ENCODE measurements at places on chromosomes 5 and 9.

DNA sequence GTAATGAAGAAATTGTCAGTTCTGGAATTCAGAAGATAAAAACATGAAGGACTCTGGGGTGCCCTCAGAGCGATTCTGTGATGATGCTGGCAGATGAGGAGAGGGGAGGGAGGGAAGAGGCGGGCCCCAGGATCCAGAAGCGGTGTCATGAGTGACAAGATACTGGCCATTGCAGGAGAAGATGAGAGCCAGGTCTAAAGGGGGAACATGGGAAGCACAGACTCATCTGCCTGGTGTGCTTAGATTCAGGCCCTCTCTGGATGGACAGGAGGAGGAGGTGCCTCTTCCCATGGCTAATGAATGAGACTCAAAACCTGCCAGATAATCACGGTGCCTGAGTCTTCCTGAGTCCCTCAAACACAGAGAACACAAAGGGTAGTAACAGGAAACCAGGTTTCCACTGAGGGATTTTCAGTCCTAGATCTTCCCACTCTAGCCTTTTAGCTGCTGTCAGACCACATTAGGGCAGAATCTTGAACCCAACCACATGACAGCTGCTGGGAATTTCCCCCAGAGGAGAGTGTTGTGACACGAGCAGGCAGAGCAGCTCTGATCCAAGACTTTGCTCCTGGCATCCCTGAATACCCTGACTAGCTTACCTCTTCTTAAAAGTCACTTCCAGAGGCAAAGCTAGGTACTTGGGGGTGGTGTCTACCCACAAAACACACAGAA is 28.2 kb upstream of the HSPA9 start:
- no peak for DNase-seq

GRCh38 chr9:93303258-93303771 is 119.4 kb downstream of the WNK2 start:
- no peak for DNase-seq

- no peak for DNase-seq
These were observed 6.6 kb downstream of the GOLGA1 start for GRCh38 chr9:124934290-124934689.

GRCh38 chr5:54323495-54323894 is 13.1 kb upstream of the ARL15 start:
- DNase-seq = no peak

DNA sequence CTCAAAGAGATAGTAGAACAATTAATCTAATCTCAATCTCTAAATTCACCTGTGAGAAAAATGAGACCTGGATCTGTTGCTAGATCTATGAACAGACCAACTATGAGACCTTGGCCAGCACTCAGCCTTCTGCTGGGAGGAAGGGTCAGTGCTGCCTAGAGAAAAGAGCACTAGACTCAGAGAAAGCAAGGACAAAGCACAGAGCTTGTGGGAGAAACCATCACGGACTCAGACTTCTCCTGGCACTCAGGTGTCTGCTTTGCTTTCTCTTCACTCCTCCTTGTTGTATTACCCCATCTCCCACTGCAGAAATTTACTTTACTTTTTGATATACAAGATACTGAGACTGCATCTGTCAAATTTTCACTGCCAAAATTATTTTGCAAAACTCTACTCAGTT is 890.0 kb upstream of the NUDT12 start:
- DNase-seq = no peak

GRCh38 chr5:128199611-128200010 is 116.0 kb downstream of the SLC12A2 start:
- DNase-seq = no peak

GRCh38 chr5:68239487-68239886 is 23.9 kb downstream of the PIK3R1 start:
- no peak for DNase-seq

DNA sequence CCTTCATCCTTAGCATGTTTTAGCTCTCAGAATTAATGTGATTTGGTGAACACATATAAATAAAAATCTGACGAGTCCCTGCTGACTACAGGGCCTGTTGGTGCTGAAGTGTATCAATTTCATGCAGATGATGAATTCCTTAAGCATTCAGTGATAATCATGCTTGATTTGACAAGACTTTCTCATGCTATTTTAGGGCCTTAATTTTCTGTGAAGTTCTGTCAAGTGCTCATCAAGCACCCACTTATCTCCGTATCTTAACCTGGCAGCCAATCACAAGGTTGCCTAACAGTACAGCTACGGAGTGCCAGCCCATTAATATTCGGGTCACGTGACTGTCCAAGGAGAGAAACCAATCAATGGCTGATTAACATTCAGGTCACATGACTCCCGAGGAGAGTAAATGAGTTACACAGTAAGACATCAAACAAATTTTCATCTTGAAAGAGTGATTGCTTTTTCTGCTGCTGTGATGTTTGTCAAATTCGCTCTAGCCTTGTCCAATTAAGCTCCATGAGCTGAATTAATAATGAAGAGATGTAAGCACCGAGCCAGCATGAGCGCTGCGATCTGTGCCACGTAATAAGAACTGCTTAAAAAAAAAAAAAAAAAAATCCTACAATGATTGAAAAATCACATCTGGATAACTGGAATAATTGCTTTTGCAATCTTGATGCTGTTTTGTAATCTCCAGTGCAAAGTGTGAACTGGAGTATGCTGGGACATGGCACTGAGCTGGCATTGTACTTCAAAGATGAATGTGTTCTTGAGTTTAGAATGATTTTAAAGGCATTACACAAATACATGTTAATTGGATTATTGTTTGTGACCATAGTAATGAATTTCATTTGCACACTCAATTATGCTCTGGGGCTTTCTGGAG is 104.3 kb upstream of the SPATA31D4 start:
- no peak for DNase-seq

GRCh38 chr5:132547269-132547668 is 3.9 kb upstream of the IL5 start:
- DNase-seq = no peak

GRCh38 chr5:78405829-78406750 is 45.7 kb downstream of the SCAMP1 start:
- DNase-seq = no peak

DNA sequence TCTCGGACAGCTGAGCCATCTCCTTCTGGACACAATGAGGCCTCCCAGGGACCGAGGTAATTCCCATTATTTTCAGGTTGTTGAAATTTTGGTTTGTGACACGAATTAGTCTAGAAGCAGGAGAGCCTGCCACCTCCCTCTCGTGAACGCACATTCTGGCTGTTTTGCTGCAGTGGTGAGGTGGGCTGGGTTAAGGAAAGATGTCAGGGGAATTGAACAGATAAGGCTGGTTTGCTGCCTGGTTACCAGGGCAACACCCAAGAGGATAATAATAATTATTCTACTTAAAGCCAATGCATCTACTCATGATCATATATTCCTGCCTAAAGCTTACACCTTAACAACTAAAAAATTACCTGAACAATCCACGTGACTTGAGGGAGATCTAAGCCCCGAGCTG is 38.1 kb downstream of the DDX31 start:
- DNase-seq = no peak

GRCh38 chr9:123112015-123112975 is 78.8 kb downstream of the GPR21 start:
- no peak for DNase-seq

DNA sequence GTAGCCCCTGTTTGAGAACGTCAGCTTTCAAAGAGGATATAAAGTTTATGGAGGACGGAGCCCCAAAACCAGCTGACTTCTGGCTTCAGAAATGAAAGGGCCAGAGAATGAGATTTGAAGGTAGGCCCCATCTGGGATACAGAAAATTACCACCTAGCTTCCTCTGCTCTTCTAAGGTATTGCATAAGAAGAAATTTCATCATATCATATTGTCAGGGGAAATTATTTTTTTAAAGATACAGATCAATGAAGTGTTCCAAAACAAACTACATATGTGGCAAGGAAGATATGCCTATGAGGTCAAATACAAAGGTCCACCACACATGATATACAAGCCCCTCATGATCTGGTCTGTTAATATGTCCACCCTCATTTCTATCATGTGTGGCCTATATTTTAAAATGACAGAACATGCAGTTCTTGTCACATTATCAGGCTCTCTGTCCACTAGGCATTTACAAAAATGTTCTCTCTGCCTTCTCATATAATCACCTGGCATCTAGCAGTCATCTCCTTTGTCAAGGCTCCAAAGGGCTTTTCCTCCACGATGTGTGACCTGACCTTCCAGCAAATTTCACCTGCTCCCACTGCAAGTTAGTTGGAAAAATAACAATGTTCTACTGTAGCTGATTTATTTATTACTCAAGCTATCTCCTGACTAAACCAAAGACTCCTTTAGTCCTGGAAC is 83.1 kb downstream of the DPYSL3 start:
- no peak for DNase-seq

DNA sequence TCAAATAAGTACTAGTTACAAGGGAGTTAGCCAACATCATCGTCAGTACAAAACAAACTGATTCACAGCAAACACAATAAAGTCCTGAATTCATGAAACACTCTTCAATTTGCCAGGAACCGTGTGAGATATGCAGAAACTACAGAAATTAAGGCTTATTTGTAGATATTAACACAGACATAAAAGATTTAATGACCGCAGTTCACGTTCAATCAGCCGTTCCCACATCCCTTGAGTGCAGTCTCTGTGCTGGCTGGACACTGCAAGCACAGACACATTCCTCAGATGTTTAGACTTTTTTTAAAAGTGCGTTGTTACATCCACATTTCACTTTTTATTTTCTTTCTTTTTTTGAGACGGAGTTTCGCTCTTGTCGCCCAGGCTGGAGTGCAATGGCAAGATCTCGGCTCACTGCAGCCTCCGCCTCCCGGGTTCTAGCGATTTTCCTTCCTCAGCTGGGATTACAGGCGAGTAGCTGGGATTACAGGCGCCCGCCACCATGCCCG is 566 bp upstream of the CEP78 start:
- DNase-seq = no peak

DNA sequence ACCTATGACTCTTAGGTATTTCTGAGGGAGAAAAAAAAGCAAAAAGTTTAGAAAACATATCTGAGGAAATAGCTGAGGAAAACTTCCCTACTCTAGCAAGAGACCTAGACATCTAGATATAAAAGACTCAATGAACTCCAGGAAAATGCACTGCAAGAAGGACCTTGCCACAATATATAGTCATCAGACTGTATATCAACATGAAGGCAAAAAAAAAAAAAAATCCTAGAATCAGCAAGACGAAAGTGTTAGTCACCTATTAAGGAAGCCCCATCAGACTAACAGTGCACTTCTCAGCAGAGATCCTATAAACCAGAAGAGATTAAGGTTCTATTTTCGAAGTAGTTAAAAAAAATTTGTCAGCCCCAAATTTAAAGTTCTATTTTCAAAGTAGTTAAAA is 166.2 kb downstream of the TMEM38B start:
- no peak for DNase-seq

DNA sequence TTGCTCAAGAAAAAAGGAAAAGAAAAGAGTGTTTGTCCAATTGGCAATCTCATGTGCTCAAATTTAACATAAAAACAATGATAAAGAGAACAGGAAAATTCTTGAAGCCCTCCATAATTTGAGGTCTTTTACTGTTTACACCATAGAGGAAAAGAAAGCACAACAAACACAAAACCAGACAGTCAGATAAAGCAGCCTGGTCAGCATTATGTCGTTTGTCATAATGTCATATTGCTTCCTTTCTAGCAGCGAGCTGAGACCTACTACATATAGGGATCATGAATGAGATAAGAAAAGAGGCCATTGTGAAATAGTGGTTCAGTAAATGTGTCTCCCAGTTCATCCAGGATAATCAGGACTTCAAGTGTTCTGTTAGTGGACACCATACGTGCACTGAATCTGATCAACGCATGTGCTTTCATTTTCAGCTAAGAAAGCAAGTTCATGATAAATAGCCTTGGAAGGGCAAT is 64.7 kb upstream of the SELENOP start:
- DNase-seq = no peak

All from forelimb muscle (tissue), 1 donor.